ENCODE measurements at places on chromosomes 7 and 10.

DNA sequence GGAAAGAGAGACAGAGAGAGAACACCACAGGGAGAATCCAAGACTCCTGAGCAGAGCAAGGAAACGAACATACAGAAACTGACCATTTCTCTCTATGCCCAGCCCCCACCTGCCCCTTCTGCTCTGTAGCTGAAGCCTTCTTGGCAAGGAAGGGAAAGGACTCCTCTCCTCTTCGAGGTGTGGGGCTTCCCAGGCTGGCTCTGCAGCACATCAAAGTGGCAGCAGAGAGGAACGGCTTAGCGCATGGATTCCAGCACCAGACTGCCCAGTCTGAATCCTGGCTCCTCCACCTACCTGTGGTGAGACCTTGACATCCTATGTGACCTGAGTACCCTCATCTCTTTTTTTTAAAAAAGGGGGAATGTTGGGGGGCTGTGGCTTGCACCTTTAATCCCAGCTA lies 69.4 kb downstream of the SH3PXD2A start:
- DNase-seq, result no peak

GRCh38 chr7:31958226-31958625 lies 112.0 kb downstream of the PDE1C start:
- no peak for DNase-seq

DNA sequence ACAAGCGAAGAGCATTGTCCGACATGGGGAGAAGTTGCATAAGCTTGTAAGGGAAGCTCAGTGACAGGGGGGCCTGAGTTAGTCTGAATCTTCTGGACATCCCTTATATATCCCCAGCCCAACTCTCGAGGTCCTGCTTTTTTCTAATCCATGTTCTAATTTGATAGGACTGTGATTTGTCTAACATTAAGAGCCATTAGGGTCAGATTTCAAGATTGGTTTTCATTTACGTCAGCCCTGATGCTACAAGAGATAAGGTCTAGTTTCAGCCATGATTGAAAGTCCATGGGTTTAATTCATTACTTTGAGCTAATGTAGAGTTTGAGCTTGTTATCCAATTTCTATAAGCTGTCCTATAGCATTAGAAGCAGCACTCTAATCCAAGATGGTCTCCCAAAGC lies 20.3 kb downstream of the TLX1 start:
- DNase-seq, result no peak

- peak; percentile 56 for DNase-seq
These were observed 51.4 kb downstream of the COL13A1 start for GRCh38 chr10:69853064-69853463.

GRCh38 chr10:72223743-72224101 lies 7.6 kb upstream of the ASCC1 start:
- no peak for DNase-seq

- no peak for DNase-seq
These were observed 60.6 kb downstream of the PTPRN2 start for GRCh38 chr7:158527038-158527437.

- DNase-seq, result no peak
These were observed 32.2 kb downstream of the PLXNA4 start for GRCh38 chr7:132544025-132544424.

DNA sequence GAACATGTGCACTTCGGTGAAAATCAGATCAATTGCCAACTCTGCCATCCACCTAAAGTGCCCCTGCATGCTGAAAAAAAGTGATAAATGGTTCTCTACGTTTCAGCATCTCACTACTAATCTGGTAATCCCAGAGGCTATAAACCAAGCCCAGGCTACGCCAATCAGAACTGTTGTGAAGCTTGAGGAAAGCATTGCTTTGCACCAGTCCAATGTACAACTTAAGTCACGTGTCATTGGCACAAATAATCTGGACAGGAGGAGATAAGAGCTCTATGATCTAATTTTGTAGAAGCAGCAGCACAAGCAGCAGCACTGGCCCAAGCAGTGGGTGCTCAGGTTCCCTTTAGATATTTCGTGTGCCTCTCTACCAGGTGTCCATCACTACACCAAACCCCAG lies 4.4 kb upstream of the EGR2 start:
- DNase-seq, result no peak

GRCh38 chr7:80145780-80146422 lies 11.3 kb downstream of the GNAI1 start:
- no peak for DNase-seq

- DNase-seq, result no peak
These were observed 8.7 kb downstream of the INMT start for GRCh38 chr7:30760514-30761213.

DNA sequence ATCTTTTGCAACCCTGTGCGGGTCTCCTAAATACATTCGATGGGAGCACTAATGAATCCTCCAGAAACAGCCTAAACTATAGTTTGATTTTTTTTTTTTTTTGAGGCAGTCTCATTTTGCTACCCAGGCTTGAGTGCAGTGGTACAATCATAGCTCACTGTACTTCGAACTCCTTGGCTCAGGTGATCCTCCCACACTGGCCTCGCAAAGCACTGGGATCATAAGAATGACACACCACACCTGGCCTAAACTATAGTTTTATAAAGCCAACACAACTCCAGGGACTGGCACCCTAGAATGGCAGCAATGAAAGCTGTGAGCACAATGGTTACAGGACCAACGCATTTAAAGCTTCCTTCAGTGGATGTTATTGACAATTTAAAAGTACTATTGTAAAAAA lies 14.5 kb upstream of the JMJD1C start:
- no peak for DNase-seq

GRCh38 chr7:140668641-140669040 lies 4.1 kb upstream of the ADCK2 start:
- DNase-seq, result no peak

- no peak for DNase-seq
These were observed 27.7 kb downstream of the TDRD1 start for GRCh38 chr10:114206902-114207301.

GRCh38 chr7:32901629-32902028 lies 10.1 kb upstream of the KBTBD2 start:
- no peak for DNase-seq

- no peak for DNase-seq
These were observed 93.7 kb upstream of the NMT2 start for GRCh38 chr10:15262036-15262713.

GRCh38 chr10:12921163-12921562 lies 80.3 kb downstream of the CCDC3 start:
- DNase-seq, result no peak

DNA sequence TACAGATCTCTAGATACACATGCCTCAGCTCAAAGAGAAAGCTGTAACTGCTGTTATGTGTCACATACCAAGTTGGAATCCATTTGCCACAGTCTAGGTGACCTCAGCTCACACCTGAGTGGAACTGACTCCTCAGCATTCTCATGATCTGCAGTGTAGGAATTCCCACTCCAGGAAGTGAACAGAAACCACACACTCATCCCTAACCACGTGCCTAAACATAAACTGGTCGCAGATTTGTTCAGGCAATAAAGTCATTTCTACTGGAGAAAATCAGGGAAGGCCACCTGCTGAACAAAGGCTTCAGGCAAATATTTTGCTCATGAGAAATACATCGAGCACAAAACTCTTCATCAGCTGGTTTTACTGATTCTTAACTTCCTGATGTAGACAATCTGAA lies 23.0 kb upstream of the ZMYND11 start:
- DNase-seq, result no peak

- peak; percentile 15 for DNase-seq
These were observed 49.2 kb downstream of the ODAD2 start for GRCh38 chr10:27949528-27950241.

- DNase-seq, result no peak
These were observed 428.4 kb upstream of the IGFBP3 start for GRCh38 chr7:46349490-46349889.

All from GM23338 (cell line).